ENCODE measurements at places on chromosomes 12 and 14. TPM values are rescaled to one million over a fixed set of nuclear protein-coding genes. Genes with fewer than 3 reads are reported as not detected.

DNA sequence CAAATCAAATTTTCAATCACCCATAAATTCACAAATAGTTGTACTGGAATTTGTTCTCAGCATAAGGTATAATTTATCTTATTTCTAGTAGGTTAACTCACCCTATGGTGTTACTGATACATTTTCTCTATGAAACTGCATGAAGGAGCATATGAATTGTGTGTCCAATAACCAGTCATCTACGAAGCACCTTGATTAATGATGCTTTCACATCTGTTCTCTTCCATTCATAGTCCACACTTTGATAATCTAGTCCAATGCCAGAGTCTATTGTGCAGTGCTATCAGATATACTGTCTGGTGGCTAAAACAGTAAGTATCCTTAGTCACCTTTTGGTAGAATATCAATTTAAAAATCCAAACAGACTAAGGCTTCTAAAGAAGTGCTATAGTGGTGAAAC is 876.0 kb downstream of the RPS29 start:
- DNase-seq, result no peak

CLEC4A gene
- not detected for total RNA-seq

GRCh38 chr14:78043349-78043748 is 126.8 kb upstream of the NRXN3 start:
- no peak for DNase-seq

MYO1H gene
- not detected for total RNA-seq

- peak; percentile 57 for DNase-seq
These were observed 21.6 kb upstream of the NR4A1 start for GRCh38 chr12:52029685-52030084.

DNA sequence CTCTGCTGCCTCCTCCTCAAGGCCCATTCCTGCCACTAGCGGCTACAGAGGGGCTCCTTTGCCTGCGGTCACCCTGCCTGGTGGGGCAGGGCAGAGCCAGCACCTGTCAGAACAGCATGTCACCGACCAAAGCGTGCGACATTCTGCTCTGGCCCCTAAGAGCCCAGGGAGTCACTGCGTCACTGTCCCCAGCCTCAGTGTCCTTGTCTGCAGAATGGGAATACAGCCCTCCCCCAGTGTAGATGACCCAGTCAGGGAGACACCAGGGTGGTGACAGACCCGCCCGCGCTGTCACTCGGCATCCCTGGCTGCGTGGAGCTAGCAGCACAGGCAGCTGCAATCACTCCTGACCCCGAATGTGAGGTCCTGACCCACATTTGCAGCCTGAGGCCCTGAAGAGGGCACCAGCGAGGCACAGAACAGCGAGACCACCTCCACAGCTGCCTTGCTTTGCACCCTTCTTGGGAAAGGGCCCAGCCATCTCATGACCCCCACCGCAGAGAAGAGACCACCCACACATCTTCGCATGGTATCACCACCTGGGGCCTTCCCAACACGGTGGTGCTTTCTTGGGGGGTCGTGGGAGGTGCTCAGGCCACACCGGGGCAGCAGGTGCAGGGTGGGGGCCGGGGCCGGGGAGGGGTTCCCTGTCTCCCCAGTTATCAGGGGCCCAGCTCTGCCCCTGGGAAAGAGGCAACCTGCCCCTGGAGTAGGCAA is 2.5 kb downstream of the AHNAK2 start:
- DNase-seq, result no peak

DNA sequence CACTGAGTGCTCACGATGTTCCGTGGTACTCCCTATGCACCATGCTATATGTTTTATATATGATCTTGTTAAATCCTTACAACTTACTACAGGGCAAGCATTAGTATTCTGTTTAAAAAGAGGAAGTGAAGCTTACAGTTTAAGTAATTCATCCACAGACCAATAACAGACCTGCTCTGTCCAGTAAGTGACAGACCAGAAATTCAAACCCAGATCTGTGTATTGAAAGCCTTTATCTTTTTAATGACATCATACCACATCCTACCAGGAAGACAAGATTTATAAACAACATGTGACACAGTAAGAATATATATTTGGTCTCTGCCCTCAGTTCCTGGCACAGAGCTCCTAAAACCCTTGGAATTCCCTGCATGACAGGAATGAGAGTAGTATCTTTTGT is 206.5 kb downstream of the STXBP6 start:
- no peak for DNase-seq

KRT5 gene
- not detected for total RNA-seq

KLRD1 gene
- total RNA-seq, result 0.11 TPM

ART4 gene
- total RNA-seq, result not detected

DNA sequence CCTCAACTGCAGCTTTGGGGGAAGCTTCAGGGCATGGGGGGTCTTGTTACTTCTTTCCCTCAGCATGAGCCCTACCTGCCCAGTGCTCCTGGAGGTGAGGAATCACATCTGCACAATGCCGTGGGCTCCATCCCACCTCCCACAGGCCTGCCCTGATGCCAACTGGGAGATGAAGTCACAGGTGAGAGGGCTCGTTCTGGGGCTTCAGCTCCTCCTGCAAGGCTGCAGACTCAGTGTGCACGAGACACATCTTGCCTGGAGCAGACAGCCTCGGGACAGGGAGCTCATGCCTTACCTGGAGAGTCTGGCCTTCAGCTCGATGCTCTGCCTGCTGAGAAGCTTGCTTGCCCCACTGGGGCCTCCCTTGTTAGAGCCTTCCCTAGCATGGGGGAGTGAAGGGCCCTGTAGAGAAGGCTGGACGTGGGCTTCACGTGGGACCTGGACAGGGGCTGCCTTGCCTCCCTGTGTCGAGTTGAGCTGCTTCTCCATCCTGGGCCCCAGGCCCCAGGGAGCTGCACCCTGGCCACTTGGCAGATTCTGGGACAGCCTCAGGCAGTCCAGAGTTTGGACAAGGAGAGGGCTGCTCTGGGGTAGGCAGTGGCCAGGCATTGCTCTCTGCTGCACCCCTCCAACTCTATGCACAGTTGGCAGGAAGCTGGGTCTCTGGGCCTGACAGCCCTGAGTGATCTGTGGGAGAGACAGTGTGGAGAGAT is 171.4 kb downstream of the KIF26A start:
- no peak for DNase-seq

DNA sequence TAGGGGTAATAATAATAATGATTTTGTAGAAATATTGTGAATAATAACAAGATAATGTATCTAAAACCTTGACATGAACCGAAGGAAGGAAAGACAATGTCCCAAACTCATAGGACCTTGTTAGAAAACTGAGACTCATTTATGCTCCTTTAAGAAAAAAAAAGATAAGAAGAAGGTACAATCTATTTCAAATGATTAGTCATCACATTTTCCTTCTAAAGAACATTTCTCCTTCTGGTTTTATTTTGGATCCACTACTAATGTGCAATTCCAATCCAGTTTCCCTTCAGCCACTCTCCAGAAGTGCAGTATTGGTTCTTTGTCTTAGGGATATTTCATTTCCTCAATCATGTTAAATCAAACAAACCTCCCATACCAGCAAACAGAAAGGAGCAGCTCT is 526.7 kb downstream of the FUT8 start:
- no peak for DNase-seq

DNA sequence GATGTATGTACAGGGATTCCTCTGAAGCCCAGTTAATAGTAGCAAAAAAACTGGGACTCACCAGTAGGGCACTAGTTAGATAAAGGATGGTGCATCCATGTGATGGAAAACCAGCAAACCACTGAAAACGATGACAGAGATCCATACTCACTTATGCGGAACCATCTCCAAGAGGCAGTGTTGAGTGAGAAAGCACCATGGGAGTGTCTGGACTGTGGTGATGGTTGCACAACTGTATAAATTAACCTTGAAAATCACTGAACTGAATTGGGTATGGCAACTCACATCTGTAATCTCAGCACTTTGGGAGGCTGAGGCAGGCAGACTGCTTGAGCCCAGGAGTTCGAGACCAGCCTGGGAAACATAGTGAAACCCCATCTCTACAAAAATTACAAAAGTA is 53.6 kb upstream of the ZFP36L1 start:
- no peak for DNase-seq

FIGNL2 gene
- total RNA-seq, result 0.32 TPM

GRCh38 chr12:121632069-121632970 is 6.0 kb downstream of the ORAI1 start:
- no peak for DNase-seq

- no peak for DNase-seq
These were observed 196.4 kb downstream of the RASSF9 start for GRCh38 chr12:85639834-85640233.

GRCh38 chr12:104180374-104180773 is 35.2 kb upstream of the TXNRD1 start:
- DNase-seq, result no peak

RND1 gene
- not detected for total RNA-seq

GPR84 gene
- not detected for total RNA-seq

DNA sequence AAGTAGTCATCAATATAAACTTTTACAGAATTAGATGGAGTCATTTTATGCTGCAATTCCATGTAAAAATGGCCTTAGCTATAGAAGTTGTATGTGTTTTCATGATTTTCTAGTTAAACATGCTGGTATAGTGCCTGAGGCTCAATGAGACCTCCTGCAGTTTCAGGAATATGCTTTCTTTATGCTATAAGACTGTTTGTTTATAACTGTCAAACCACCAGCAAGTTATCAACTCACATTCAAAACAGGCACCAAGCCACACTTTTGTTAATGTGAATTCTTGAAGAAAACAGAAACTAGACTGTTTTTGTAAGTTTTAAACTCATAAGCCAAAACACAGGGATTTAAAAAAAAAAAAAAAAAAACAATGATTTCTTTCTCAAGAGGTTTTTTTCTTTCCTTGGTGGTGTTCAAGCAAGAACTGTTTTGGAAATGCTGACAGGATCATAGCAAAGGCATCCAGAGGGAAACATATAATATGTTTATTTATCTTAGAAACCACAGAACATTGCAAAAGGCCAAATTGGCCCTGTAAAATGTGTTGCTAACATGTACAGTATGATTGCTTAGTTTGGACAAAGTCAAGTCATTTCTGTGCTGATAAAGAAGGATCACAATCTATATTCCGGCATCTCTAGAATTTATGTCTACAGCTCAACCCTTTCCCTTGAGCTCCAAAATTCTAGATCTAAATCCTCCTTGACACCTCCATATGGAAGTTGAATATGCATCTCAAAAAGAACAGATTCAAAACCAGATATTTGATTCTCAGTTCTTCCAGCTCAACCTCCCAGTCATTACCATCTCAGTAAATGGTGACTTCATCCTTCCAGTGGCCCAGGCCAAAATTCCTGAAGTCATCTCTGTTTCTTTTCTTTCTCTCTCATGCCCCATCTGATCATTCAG is 29.0 kb upstream of the LUM start:
- peak; percentile 90 for DNase-seq

TMEM132D gene
- total RNA-seq, result not detected

DNA sequence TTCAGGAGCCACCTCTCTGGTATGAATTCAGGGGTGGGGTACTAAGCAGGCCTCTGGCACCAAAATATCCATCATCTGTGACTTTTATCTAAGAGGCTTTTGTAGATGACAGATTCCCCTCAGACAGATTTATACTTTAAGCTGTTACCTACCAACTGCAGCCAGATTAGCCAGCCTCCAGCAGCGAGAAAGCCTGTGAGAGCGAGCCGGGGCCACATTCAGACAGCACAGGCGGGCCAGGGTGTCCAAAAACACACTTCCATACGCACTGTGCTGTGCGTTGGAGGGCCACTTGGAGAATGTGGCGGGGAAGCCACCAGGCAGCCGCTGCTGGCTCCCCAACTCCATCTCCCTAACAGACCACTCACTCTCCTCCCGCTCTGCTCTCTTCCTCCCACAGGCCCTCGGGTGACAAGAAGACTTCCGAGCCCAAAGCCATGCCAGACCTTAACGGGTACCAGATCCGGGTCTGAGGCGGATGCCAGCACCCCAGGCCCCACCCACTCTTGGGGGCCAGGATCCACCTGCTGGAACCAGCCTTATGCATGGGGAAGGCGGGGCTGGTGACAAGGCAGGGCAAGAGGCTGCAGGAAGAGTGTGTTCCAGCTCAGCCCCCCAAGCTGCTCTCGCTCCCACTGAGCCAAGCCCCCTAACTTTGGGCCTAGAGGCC is 17.4 kb downstream of the VASH1 start:
- DNase-seq, result no peak

- no peak for DNase-seq
These were observed 96.8 kb downstream of the SINHCAF start for GRCh38 chr12:31228811-31229792.

DNA sequence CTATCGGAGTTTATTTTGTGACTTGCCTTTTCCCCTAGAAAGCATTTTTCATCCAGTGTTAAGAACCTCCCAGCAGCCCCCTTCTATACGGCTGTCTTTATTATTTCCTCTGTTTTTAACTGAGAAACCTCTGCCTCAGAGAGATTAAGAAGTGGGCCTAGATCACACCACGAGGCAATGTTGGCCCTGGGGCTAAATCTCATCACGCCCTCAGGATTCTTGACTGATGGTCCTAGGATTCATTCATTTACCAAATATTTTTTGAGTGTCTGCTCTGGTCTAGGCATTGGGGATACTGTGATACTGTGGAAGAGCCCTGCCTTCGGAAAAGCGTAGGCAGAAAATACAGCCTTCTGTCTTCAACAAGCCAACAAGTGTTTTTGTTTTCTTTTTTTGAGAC is 42.1 kb downstream of the C14orf132 start:
- no peak for DNase-seq

AMN gene
- total RNA-seq, result not detected

DNA sequence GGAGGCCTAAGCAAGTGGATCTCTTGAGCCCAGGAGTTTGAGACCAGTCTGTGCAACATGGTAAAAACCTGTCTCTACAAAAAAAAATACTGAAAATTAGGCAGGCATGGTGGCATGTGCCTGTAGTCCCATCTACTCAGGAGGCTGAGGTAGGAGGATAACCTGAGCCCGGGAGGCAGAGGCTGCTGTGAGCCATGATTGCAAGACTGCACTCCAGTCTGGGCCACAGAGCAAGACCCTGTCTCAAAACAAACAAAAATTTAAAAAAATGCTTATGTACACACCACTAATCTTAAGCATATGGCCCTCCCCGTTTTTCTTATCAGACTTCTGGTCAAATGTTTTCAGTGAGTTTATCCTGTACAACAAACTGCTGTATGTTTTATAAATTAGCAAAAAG is 1.7 kb upstream of the GNPNAT1 start:
- no peak for DNase-seq

DNA sequence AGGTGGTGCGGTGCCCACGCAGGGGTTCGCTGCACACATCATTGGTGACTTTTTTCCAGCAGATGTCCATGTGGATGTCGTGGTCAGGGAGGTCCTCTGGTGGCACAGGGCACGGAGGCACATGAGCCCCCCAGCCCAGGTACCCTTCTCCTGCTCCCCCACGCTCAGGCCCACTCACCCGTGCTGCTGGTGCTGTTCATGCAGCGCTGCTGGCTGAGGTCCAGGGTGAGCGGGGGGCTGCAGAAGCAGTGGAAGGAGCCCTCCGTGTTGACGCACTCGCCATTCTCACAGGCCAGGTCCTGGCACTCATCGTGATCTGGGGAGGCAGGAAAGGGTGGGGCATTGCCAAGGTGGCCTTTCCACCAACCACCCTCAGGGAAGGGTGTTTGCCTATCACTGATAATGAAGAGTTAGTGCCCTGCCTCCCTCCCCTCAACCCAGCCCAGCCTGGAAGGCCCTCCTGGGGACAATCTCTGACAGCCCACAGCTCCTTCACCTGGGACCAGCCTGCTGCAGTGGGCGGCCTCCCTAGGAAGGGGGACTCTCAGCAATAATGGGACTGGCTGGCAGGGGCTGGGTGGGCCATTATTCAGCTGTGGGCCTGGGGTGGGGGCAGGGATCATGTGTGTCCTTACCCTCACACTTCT is 9.8 kb downstream of the ISCA2 start:
- no peak for DNase-seq
